ENCODE measurements at places on chromosomes 7 and 10.

GRCh38 chr10:29648114-29648982 is 13.6 kb upstream of the SVIL start:
- DNase-seq = no peak

GRCh38 chr10:29332061-29332760 is 43.3 kb downstream of the LYZL1 start:
- DNase-seq = no peak

DNA sequence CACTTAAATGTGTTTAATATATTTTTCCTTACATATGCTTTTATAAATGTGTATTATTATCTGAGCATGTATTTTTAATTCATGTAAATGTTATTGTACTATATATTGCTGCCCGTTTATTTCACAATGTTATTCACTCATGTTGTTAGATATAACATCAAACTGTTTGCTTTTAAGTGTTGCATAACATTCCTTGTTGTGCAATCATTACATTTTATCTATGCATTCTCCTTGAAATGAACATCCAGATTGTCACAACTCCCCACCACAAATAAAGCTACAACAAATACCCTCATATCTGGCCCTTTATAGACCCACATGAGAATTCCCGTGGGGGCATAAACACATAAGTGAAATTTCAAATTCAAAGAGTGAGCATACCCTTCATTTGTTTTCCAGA is 264.2 kb downstream of the HPSE2 start:
- no peak for DNase-seq

DNA sequence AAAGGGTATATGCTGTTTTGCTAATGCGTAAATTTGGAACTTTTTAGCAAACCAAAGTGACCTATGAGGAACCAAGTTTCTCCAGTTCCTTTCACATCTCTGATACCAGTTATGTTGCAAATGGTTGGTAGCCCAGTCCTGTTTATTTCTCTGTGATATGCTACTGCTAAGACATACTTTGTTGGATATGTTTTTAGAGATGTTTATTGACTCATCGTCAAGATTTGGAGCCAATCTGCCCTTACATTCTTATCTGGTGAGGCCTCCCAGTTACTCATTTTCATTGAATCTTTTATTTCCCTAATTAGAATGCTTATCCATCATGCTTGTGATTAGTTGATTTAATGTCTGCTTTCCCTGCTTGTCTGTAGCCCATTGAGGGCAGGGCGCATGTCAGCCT is 58.9 kb downstream of the LRGUK start:
- no peak for DNase-seq

GRCh38 chr7:18520450-18521235 is 25.1 kb downstream of the HDAC9 start:
- DNase-seq = no peak

- DNase-seq = no peak
These were observed 22.5 kb downstream of the HHEX start for GRCh38 chr10:92712016-92712889.

DNA sequence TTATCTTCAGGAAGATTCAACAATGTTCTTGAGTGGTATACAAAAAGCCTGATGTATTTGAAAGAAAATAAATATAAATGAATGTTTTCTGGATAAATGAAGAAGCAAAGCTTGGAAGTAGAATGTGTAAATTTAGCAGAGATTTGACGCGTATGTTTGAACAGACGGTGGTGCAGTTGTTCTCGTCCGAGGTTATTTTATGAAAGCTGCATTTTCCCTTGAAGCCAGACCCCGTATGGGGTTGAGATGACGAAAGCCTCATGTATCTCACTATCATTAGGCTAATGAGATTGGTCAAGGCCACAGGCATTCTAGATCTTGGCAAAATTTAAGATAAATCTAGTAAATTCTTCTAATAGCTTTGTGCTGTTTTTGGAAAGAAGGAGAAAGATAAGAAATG is 195.2 kb downstream of the NXPH1 start:
- DNase-seq = no peak

DNA sequence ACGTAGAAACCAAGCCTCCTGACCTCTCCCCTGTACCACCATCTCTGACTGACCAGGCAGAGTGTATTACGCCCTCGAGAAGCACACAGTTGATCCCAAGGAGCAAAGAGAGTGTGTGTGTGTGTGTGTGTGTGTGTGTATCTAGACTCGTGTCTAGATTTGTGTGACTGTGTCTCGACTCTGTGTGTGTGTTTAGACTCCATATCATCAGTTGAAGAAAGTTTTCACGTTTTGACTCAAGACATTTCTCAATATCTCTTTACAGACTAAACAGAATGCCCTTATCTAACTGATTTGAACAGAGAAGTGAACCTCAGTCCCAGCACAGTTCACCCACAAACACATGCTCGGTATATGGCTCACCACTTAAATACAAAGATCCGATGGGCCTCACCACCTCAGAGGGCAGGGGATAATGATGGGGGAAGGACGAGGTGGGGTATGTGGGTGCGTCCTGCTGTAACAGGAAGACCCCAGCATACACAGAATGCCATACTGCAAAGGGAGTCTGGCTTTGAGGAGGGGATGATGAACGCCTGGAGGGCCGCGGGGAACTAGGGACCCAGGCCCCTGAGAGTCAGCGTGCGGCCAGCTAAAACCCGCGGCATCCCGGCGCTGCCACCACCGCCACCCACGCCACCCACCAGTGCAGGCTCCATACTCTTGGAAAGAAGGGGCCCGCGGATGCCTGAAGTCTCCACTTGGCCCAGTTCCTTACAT is 780 bp downstream of the ALDH18A1 start:
- peak; percentile 12 for DNase-seq

DNA sequence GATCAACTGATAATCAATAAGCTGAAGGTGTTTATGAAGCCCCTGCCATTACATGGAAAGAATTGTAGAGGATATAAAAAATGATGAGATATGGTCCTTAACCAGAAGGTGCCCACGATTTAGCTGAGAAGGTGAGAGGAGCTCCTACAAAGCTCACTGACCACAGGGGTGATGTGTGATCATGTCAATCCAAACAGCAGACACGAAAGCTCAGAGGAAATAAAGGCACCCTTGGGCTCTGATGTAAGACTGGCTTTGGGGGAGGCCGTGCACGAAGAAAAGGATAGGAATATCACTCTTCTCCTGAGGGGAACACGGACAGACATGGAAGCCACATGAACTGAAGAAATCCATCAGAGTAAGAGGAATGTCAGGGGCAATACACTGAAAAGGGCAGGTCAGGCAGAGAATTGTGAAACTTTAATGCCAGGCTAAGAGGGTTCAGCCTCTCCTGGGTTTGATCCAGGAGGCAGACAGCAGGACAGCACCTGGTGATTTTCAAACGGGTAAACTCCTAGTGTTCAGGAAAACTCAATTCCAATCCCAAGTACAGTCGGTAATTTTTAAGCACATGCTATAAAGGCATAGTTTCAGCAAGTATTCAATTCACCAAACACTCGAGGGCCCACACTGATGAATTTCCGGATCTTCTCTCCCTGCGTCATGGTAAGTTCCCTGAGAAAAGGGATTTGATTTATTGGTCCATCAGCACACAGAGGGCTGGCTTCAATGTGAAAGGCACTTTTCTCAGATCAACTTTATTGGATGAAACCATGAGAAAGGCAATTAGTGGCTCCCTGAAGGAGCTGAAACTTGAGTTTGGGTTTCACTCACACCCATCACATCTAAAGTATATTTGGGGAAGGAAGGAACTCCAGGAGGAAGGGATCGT is 163.8 kb downstream of the PRPF18 start:
- DNase-seq = no peak

DNA sequence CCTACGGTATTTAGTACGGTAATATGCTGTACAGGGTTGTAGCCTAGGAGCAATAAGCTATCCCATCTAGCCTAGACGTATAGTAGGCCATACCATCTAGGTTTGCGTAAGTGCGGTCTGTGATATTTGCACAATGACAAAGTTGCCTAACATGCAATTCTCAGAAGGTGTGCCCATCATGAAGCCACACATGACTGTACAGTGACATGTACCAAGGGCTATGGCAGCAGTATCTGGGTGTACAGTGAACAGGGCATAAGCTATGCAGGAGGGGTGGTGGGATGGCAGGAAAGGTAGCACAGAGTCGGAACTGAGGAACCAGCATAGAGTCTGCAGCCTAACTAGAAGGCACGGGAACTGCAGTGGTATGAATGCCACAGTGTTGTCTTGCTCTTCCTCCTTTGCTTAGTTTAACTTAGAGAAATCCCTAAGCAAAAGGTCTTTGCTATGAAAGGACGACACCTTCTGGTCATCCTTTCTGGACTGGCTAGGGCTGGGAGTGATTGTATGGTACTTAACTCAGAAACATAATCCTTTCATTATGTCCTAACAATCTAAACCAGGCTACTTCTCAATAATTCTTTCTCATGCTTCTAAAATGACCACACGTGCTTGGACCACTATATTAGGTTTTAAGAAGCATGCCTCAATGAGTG is 93.5 kb downstream of the DYNC1I1 start:
- peak; percentile 2 for DNase-seq

GRCh38 chr10:50788951-50789945 is 49.5 kb downstream of the ASAH2B start:
- DNase-seq = peak; percentile 50

GRCh38 chr10:53699684-53700083 is 927.1 kb upstream of the MBL2 start:
- DNase-seq = no peak

DNA sequence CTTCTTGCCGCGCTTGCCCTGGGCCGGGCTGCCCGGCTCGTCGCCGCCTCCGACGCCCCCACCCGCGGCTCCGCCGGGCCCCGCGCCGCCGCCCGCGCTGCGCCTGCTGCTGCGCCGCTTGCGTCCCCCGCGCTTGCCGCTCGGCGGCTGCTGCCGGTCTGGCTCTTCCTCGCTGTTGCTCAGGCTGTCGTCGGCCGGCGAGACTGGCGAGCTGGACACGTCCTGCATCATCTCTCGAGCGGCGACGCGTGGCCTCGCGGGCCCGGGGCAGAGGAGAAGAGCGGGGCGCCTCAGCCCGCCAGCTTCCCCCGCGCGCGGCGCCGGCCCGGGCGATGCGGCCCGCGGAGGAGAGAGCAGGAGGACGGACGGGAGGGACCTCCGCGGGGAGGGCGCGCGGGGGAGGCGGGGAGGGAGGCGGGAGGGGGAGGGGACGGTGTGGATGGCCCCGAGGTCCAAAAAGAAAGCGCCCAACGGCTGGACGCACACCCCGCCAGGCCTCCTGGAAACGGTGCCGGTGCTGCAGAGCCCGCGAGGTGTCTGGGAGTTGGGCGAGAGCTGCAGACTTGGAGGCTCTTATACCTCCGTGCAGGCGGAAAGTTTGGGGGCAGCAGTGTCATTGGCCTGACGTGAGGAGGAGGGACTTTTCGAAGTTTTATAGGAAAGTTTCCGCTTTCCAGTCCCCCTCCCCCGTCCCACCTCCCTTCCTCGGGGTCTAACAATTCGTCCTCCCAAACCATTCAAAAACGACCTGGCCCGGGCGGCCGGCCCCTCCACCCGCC is at the start of gene TWIST1:
Gene TWIST1 (minus strand): TSS at position 546 of the 779 bp plus-strand sequence. CDS start 315 bp downstream, at position 231.
- peak; percentile 45 for DNase-seq

- DNase-seq = no peak
These were observed 9.9 kb downstream of the STARD3NL start for GRCh38 chr7:38187794-38188440.

DNA sequence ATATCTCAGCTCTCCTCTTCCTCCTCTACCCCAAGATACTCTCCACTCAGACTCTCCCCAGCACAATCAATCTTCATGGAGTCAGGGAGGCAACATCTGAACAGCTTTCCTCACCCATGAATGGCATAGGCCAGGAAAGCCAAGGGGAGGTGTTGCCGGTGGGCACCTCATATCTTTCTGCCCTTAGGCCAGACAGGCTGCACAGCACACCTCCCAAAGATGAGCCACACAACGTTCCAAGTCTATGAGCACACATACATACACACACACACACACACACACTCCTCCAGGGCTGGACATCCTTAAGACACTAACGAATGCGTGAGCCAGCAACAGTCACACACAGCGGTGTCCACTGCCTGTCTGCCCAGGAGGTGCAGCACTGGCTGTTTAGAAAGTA is 17.7 kb downstream of the COBL start:
- DNase-seq = no peak

DNA sequence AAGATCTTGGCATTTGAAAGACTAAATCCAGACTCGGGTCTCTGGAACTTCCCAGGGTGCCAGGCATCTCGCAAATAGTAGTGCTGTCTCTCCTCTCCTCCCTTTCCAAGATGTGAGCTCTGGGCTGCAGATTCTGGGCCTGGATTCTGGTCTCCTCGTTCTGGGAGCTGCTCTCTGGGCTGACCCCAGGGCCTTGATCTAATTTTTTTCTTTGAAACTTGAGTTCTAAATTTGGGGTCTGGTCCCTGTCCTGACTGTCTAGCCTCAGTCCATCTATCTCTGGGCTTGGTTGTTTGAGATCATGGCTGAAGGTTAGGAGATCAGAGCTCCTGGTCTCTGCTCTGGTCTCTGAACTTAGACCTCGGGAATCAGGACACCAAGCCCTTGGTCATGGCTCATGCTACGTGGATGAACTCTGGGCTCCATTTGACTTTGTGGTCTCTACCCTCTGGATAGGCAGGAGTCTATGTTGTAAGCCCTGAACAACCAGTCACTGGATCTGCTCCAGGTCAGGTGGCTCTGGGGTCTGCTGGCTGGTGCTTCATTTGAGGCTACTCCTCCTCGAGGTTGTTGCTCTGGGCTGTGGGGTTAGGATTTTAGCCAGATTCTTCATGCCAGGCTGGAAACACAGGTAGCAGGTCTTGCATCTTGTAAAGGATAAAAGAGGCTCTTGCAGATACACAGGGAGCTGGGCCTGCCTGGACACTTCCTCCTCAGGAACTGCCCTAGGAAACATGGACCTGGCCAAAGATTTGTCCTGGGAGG is 8.0 kb upstream of the MBL2 start:
- no peak for DNase-seq

GRCh38 chr10:60270426-60270825 is 119.2 kb downstream of the ANK3 start:
- DNase-seq = no peak

GRCh38 chr10:72092987-72093386 is 4.6 kb upstream of the SPOCK2 start:
- DNase-seq = no peak

GRCh38 chr7:41916450-41916927 is 213.6 kb upstream of the INHBA start:
- DNase-seq = peak; percentile 93

GRCh38 chr10:43231523-43232078 is 35.3 kb downstream of the RASGEF1A start:
- DNase-seq = no peak

DNA sequence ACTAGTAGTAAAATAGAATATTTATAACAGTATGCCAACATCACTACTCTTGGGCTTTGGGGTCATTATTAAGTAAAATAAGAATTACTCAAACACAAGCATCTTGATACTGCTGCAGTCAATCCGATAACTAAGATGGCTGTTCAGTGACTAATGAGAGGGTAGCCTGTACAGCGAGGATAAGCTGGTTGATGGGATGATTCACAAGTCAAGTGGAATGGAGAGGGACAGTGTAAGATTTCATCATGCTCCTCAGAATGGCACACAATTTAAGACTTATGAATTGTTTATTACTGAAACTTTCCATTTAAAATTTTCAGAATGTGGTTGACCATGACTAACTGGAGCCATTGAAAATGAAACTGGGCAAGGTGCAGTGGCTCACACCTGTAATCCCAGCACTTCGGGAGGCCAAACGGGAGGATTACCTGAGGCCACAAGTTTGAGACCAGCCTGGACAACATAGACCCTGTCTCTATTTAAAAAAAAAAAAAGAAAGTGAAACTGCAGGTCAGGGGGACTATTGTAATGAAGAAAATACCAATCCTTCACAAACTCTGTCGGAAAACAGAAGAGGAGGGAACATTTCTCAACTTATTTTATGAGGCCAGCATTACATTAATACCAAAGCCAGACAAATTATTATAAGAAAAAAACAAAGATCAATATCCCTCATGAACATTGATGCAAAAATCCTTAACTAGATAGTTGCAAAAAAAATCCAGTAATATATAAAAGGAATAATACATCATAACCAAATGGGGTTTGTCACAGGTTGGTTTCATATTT is 11.2 kb downstream of the AVL9 start:
- DNase-seq = no peak
